ENCODE measurements at places on chromosomes 5 and 9.

DNA sequence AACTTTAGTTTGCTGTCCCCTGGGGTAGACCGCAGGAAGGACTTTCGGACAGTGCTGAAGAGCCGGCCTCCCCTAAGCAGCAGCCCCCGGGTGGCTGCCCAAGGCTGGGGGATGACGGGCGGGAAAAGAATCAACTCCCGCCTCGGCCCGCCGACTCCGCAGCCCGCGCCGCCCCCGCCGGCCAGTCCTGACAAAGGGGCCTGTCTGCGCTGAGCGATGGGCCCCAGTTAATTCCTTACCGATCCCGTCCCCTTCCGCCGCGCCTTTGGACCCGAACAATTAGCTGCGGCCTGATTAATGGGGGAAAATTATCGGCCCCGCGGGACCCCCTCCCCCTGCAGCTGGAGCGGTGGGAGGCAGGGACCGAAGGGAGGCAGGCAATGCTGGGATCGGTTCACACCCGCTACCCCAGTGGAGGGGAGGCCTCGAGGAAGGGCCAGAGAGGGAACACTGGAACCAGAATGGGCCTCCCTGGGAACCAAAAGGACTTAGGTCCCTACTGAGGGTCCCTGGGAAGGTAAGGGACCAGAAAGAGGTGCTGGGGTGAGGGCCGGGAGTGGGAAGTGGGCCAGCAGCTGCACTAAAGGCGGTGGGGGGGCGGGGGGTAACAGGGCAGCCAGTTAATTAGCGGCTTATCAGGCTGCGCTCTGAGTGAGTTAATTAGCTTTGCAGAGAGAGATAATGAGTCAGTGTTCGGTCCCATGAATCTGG, 4.2 kb downstream of the ARID3C start:
- DNase-seq = no peak

- peak; percentile 2 for DNase-seq
Measured at GRCh38 chr5:145825751-145826180, 9.4 kb downstream of the PRELID2 start.

DNA sequence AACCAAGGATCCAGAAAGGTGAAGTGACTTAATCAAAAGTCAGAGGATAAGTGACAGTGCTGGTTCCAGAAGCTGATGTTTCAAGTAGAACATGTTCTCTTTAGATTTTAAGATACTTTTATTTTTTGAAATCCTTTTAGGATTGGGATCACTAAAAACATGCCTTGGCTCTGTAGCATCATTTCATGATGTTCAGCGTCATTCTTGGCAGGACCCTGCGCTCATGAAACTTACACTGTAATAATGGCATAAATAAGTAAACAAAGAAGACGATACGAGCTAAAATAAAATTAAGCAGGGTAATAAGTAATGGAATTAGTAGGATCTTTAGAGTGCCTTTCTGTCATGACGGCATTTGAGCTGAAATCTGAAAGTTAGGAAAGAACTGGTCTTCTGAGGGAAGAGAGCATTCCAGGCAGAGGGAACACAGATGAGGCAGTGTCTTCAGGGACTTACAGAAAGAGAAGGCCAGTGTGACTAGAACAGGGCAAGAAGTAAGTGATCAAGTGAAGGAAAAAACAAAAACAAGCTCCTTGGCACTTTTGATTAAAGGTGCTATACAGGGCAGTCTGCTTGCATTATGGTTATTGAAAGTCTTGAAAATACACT, 19.9 kb downstream of the CTNNA1 start:
- DNase-seq = no peak

DNA sequence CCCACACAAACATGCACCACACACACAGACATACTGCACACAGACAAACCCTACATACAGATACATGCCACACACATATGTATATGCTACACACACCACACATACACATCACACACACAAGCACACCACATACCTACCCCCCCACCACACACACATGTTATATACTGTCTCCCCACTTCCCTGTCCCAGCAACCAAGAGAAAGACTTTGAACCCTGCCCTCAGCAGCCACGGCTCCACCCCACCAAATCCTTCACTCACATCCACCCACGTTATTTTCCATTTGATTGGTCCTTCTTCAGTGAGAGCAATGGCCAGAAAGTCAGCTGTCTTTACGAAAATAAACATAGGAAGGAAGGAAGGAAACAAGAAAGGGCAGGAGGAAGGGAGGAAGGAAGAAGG, 479.8 kb downstream of the DIRAS2 start:
- DNase-seq = no peak

- DNase-seq = no peak
Measured at GRCh38 chr9:122377241-122378164, 6.7 kb downstream of the PTGS1 start.

DNA sequence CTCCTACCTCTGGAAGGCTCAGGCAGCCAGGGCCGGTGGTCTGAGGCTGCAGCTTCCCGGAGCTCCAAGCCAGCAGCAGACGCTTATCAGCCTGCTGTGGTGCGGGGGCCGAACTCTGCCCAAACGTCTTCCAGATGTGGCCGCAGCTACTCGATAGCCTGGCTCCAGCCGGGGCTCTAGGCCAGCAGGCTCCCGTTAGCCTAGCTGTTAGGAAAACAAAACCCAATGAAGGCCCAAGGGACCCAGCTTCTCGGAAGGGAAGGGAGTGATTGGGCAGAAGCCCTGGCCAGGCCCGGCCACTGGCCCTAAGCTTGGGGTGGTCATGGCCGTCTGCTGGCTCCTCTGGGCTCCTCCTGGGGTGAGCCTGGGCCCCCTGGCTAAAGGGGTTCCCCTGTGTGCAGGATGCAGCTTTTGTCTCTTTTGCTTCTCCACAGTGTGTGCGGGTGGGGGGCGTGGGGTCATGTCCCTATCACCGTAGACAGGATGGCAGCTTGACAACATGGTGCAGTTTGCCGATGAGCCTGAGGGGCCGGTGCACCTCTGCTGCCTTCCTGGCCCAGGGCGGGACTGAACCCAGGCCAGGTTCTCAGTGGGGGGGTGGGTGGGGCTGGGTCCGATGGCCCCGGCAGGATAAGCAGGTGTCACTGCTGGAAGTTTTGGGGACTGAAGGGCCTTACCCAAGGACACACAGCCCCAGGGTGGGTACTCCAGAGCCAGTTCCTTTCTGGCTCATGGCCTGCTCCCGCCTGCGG, 18.7 kb downstream of the MYMK start:
- DNase-seq = no peak

DNA sequence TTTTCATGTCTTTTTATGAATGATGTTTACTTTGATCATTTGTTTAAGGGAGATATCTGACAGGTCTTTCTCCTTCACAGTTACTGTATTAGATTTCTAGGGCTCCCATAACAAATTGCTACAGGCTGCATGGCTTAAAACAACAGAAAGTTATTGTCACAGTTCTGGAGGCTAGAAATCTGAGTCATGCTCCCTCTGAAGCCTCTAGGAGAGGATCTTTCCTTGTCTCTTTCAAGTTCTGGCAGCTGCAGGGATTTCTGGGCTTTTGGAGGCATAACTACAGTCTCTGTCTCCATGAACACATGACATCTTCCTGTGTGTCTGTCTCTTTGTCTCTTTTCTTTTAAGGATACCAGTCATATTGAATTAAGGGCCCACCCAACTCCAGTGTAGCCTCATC, 557.3 kb upstream of the SEMA6A start:
- no peak for DNase-seq

DNA sequence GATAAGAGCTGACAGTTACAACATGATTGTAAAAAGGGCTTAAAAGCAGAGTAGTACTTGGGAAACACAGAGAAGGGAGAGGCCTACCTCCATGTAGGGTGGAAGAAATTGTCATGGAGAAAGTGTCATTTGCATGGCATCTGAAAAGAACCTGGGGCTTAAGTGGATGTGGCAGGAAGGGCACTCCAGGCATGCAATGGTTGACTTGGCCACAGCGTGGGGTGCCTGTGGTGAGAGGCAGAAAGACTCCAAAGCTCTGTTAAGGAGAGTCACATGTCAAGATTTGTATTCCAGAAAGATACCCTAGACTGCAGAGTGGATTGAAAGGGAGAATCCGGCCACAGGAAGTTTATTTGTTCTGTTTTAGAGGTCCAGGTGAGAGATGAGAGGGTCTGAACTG, 2.4 kb downstream of the POLR3G start:
- DNase-seq = no peak

- no peak for DNase-seq
Measured at GRCh38 chr9:110432253-110432652, 94.6 kb upstream of the TXNDC8 start.

DNA sequence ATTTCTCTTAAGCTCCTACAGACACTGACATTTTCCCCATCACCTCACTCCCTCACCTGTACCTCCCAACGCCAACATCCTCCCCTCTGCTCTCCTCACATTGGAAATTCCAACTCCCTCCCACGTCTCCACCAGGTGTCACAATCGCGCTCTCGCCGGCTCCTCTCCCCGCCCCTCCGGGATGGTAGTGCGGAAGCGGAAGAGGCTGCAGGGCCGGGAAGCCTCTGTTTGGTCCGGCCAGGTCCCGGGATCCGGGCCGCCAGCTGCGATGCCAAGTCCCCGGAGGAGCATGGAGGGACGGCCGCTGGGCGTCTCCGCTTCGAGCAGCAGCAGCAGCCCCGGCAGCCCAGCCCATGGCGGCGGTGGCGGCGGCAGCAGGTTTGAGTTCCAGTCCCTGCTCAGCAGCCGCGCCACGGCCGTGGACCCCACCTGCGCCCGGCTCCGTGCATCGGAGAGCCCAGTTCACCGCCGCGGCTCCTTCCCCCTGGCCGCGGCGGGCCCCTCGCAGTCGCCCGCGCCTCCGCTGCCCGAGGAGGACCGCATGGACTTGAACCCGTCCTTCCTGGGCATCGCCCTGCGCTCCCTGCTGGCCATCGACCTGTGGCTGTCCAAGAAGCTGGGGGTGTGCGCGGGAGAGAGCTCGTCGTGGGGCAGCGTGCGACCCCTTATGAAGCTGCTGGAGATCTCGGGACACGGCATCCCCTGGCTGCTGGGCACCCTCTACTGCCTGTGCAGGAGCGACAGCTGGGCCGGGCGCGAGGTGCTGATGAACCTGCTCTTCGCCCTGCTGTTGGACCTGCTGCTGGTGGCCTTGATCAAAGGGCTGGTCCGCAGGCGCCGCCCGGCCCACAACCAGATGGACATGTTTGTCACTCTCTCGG, at the start of gene PLPP6:
Gene PLPP6, plus strand, starts transcription at position 187 of the 881 bp plus-strand sequence. Its CDS starts 82 bp downstream, at position 269.
- DNase-seq = peak; percentile 78

DNA sequence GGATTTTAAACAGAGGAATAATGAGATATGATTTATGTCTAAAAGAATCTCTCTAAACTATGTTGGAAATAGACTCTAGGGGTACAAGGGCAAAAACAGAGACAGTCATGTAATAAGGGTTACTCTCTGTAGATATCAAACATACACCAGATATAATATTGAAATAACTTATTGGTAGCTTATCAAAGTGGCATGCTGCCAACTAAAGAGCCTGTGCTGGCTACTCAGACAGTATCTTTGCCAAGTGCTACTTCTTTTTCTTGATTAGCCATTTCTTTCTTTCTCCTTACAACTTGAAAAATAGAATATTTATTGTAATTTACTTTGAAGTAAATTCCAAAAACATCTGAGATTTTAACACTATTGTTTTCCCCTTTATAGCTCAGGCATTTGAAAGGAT, 34.9 kb downstream of the ZFYVE16 start:
- no peak for DNase-seq

GRCh38 chr5:10192309-10192708, 57.4 kb downstream of the ATPSCKMT start:
- no peak for DNase-seq

- no peak for DNase-seq
Measured at GRCh38 chr5:143955141-143955540, 143.2 kb downstream of the HMHB1 start.

Measured in NCI-H510A (cell line).